ENCODE measurements at places on chromosomes 5 and 9.

DNA sequence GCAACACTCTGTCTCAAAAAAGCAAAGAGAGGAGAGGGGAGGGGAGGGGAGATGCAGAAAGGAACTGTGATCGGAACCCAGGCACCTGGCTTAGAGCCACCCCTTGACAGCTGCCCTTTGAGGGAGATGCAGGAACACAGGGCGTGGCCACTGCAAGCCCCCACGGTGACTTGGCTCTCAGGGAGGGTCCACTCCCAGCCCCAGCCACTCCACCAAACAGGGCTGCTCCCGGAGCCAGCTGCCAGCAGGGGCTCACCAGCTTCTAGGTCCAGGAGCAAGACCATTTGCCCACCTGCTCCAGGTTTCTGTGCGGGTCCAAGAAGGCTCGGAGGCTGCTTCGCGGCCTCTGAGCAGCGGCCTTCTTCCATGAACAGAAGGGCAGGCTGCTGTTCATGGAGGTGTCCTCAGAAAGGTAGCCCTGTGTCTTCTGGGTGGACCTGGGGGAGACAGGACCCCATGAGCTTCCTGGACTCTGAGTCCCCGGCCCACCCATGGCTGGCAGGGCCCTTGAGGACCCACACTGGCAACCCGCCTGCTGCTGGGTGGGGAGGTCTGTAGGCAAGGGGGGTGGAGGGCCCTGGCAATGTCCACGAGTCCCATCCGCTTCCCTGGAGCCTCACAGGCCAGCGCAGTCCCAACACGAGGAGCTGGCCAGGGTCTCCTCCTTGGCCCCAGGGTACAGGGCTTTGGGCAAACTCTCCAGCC lies 7.9 kb downstream of the C9orf50 start:
- H3K4me3 ChIP-seq = no peak overlapping the region
- H3K27me3 ChIP-seq = no peaks in the 10 kb centered on the region
- H3K27ac ChIP-seq = no peak overlapping the region
- DNase-seq = peak; percentile 38
- H3K4me1 ChIP-seq = peaks cover 7% of the 10 kb centered on the region
- H3K36me3 ChIP-seq = no peaks in the 10 kb centered on the region

- H3K4me3 ChIP-seq = no peak overlapping the region
- no peak for DNase-seq
- peaks cover 9% of the 10 kb centered on the region for H3K4me1 ChIP-seq
- H3K27me3 ChIP-seq = no peaks in the 10 kb centered on the region
- H3K27ac ChIP-seq = no peak overlapping the region
Observed at GRCh38 chr5:131381021-131381420, 117.2 kb downstream of the CDC42SE2 start.

- H3K27me3 ChIP-seq = no peaks in the 10 kb centered on the region
- H3K4me1 ChIP-seq = no peaks in the 10 kb centered on the region
- no peaks in the 10 kb centered on the region for H3K36me3 ChIP-seq
- no peak for DNase-seq
- no peak overlapping the region for H3K27ac ChIP-seq
- no peak overlapping the region for H3K4me3 ChIP-seq
Observed at GRCh38 chr5:119017994-119018393, 29.6 kb upstream of the DTWD2 start.

- DNase-seq = no peak
- no peak overlapping the region for H3K4me3 ChIP-seq
- H3K36me3 ChIP-seq = no peaks in the 10 kb centered on the region
- H3K27ac ChIP-seq = no peak overlapping the region
- no peaks in the 10 kb centered on the region for H3K27me3 ChIP-seq
Observed at GRCh38 chr5:97107318-97107717, 35.1 kb downstream of the LIX1 start.

DNA sequence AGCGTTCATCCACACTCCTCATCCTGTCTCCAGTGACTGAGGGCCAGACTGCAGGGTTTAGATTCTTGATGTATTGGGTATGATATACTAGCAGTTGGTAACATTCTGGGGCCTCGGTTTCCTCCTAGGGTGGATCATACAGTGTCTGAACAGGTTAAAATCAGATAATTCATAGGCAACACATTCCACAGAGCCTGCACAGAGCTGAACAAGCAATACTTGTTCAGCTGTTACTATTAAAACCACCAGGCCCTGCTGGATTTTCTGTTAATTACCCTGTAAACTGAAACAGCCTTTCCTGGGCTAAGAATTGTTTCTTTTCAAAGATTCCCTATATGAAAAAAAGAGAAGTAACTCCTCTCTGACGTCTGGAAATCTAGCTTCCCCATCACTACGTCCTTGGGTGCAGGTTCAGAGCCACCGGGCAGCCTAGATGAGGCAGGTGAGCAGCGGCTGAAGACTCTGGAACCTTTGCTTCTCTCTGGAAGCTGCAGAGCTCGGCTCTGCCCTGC lies 1313.5 kb upstream of the WWC1 start:
- H3K4me3 ChIP-seq = peak overlapping the region; percentile 50
- no peak overlapping the region for H3K27ac ChIP-seq
- peaks cover 8% of the 10 kb centered on the region for H3K4me1 ChIP-seq
- no peak for DNase-seq
- H3K27me3 ChIP-seq = no peaks in the 10 kb centered on the region

DNA sequence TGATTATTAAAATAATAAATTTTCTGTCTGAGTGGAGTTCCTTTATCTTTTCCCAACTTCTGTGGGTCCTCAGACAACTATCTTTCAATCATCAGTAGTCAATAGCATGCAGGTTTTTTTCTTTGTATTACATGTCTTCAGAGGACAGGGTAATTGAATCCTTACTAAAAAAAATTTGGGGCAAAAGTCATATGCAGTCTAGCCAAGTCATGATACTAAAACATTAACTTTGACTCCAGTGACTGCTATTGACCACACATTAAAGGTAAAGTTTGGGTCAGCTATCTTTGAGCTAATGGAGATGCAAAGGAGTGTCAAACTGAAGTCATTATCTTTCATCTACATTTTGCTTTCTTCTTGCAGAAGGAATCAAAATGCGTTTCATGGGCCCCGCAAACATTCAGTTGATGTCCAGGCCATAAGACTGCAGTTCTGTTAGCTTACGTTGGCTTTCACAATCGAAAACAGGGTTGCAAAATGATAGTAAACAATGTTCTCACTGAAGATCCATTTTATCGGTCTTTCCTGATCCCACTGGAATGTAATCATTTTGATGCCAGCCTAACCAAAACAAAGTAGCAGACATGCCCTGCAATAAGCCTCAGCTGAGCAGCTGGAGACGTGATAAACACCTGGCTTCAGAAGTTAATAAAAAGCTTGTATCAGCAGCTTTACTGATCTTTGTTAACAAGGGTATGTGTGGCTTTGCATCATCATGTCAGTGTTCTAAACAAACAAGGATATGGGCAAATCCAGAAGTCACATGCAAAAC lies 186.1 kb upstream of the PRLR start:
- peak; percentile 32 for DNase-seq
- H3K27ac ChIP-seq = no peak overlapping the region
- H3K27me3 ChIP-seq = no peaks in the 10 kb centered on the region
- H3K4me1 ChIP-seq = no peaks in the 10 kb centered on the region
- no peak overlapping the region for H3K4me3 ChIP-seq
- no peaks in the 10 kb centered on the region for H3K36me3 ChIP-seq

DNA sequence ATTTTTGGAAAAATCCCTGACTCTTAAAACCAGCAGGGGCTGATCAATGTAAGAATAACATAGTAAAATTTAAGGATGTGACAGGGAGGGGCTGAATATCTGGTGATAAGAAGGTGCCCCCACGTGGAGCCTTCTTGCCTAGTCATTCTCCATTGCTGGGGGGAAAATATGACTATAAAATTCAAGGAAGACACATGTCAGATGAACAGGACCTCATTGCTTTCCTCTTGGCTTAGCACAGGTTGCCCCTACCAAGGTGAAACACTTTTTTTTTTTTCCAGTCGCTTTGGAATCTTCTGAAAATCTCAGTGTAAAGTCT lies 310.9 kb downstream of the EFNA5 start:
- no peak overlapping the region for H3K4me3 ChIP-seq
- no peaks in the 10 kb centered on the region for H3K36me3 ChIP-seq
- H3K27ac ChIP-seq = no peak overlapping the region
- no peaks in the 10 kb centered on the region for H3K4me1 ChIP-seq

- H3K27me3 ChIP-seq = no peaks in the 10 kb centered on the region
- H3K36me3 ChIP-seq = no peaks in the 10 kb centered on the region
- no peak overlapping the region for H3K27ac ChIP-seq
- H3K4me1 ChIP-seq = peaks cover 2% of the 10 kb centered on the region
- no peak for DNase-seq
Observed at GRCh38 chr5:44697025-44697424, 111.7 kb upstream of the MRPS30 start.

- DNase-seq = no peak
- H3K36me3 ChIP-seq = no peaks in the 10 kb centered on the region
- H3K27ac ChIP-seq = no peak overlapping the region
- no peak overlapping the region for H3K4me3 ChIP-seq
- no peaks in the 10 kb centered on the region for H3K27me3 ChIP-seq
Observed at GRCh38 chr9:81832571-81833285, 95.5 kb upstream of the SPATA31D4 start.

DNA sequence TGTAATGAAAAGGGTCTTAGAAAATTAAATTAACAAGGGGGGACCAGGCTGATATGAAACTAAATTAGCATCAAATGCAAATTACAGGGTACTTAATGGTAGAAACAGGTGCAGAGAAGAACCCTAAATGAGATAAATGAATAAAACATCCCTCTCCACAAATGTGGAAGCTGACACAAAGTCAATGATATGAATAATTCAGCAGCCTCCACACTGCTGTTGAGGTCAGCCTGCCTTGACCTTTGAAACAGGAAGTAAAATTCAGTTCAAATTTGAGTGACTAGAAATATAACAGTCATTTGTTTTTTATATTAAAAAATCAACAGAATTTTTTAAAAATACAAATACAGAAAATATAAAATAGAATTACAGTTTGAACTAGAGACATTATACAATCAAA lies 40.0 kb downstream of the EBF1 start:
- no peaks in the 10 kb centered on the region for H3K36me3 ChIP-seq
- no peak overlapping the region for H3K4me3 ChIP-seq
- H3K27me3 ChIP-seq = no peaks in the 10 kb centered on the region
- no peak overlapping the region for H3K27ac ChIP-seq
- no peaks in the 10 kb centered on the region for H3K4me1 ChIP-seq
- no peak for DNase-seq

- H3K4me1 ChIP-seq = no peaks in the 10 kb centered on the region
- H3K27me3 ChIP-seq = no peaks in the 10 kb centered on the region
- H3K4me3 ChIP-seq = no peak overlapping the region
- no peak overlapping the region for H3K27ac ChIP-seq
Observed at GRCh38 chr5:94691291-94691690, 72.8 kb downstream of the SLF1 start.

- H3K27me3 ChIP-seq = no peaks in the 10 kb centered on the region
- H3K4me1 ChIP-seq = no peaks in the 10 kb centered on the region
- no peak overlapping the region for H3K4me3 ChIP-seq
- no peaks in the 10 kb centered on the region for H3K36me3 ChIP-seq
- H3K27ac ChIP-seq = no peak overlapping the region
Observed at GRCh38 chr5:147369742-147370374, 135.0 kb downstream of the STK32A start.

Data from Caco-2 (cell line).